NCI-H446 treated with DMSO at 0.1 percent for 48 hours (cell line): ENCODE measurements at places on chromosomes 11 and 22.

GRCh38 chr11:84212468-84213390, 926.6 kb upstream of the CCDC90B start:
- DNase-seq = no peak

GRCh38 chr11:35548925-35549561, 23.6 kb upstream of the PAMR1 start:
- DNase-seq = no peak

GRCh38 chr11:86247608-86248007, 3.1 kb downstream of the EED start:
- no peak for DNase-seq

GRCh38 chr22:43442386-43443151, 30.8 kb downstream of the MPPED1 start:
- no peak for DNase-seq

DNA sequence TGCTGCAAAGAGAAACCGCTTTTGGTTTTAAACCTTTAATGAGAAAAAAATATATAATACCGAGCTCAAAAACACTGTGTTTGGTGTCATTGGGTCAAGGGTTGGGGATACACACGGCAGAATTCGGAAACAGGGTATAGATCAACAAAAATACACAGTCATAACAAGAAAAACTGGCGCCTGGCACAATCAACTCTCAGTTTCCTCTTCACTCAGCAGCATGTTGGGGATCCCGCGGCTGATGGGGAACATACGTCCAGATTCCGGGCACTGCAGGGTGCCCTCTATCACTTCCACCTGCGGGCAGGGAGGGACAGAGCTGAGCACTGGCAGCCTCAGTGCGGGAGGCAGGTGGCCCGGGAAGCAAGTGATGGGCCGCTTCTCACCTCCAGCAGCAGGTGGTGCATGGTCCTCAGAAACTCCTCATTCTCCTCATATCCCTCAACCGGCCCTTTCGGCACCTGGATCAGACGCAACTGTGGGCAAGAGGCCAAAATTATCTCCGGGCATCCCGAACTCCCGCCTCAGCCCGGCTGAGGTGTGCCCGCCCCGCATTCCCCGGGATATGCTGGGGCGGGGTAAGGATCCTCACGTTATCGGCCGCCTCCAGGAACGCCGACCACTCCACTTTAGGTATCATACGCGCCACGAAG, 561 bp downstream of the TRMT112 start:
- DNase-seq = no peak

- DNase-seq = no peak
These were observed 16.5 kb downstream of the WT1 start for GRCh38 chr11:32418836-32419235.

GRCh38 chr22:37822079-37822833, 926 bp upstream of the GALR3 start:
- DNase-seq = no peak

GRCh38 chr11:60265373-60266214, 14.9 kb upstream of the MS4A4A start:
- no peak for DNase-seq

DNA sequence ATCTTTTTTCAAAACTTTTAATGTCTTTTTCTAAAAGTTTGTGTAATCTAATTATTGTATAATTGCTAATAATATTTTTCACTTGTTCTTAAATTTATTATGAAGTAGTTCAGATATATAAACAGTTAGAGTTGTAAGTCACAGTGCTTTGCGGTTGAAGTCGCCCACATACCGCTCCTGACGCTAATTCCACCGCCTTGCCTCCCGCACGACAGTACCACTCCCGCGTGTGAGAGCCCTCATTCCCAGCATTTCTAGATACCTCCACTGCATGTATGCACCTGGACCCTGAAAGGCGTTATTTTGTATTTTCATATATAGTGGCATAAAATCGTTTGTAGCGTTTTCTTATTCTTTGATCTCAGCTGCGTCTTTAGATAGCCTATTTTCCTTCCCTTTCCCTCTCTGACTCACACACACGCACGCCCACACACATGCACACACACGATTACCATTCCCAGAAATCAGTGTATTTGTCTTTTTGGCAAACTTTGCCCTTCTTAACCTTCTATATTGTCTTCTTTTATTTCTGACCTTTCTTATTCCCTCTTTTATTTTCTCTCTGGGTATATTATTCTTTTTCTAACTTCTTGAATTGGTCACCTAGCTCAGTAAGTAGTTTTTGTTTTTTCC, 56.4 kb upstream of the PITPNB start:
- no peak for DNase-seq

GRCh38 chr11:35997902-35998520, 54.1 kb downstream of the LDLRAD3 start:
- DNase-seq = no peak

- DNase-seq = no peak
These were observed 9.5 kb downstream of the OR5P2 start for GRCh38 chr11:7787239-7787638.

- DNase-seq = no peak
These were observed 430.6 kb downstream of the MIAT start for GRCh38 chr22:27088026-27088425.

DNA sequence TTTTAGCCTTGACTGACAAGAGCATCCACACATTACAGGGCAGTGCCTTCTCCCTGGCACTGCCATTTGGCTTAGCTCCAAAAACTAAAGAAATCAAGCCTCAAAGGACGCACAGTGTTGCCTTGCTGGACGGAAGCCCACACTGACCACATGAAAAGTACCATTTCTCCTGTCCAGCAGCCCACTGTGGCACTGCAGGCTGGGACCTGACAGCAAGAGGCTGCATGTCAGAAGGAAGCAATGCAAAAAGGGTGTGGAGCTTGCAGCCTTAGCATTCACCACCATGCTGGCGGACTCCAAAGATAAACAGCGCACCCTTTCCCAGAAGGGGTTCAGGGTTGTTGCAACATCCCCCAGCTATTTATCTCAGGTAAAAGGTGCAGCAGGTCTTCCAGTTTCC, 109.3 kb upstream of the BMAL1 start:
- no peak for DNase-seq

- DNase-seq = no peak
These were observed 40.7 kb downstream of the SHANK2 start for GRCh38 chr11:71211631-71212030.

DNA sequence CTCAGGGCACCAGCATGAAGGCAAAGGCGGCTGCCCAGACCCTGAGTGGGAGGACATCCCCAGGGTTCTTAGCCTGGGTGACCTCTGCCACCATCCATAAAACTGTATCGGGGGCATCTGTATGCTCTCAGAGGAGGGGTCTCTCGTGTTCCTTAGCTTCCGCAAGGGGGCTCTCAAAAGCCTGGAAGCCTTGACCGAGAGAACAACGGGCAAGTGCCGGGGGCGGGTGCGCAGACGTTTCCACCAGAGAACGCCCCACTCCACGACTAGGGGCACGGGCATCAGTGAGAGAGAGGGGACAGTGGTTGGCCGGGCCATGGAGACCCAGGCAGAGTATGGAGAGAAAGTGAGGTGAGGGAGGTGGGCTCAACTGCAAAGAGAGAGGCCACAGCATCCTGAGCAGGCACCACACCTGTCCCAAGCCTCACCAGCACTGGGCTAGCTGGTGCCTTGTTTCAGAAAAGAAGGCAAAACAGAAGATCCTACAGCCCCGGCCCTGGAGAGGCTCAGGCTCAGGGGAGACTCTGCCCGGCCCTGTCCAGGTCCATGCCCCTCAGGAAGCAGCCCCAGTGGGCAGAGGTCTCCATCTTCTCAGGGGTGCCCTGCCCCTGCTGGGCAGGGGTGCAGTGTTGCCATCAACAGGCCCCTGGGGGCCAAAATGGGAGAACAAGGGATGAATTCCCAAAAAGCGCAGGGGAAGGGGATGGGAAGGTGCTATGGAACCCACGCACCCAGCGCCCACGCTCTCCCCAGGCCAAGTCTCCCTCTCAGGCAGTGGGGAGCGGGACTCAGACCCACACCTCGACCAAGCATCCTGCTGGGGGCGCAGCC, 5.9 kb downstream of the TSPAN32 start:
- no peak for DNase-seq

GRCh38 chr11:133705074-133705648, 140.2 kb downstream of the SPATA19 start:
- DNase-seq = no peak

GRCh38 chr11:25981998-25982397, 349.9 kb upstream of the ANO3 start:
- DNase-seq = peak; percentile 7

- no peak for DNase-seq
These were observed 2.6 kb upstream of the UCP3 start for GRCh38 chr11:74011360-74012073.

GRCh38 chr11:92931746-92932422, 37.6 kb upstream of the MTNR1B start:
- no peak for DNase-seq

DNA sequence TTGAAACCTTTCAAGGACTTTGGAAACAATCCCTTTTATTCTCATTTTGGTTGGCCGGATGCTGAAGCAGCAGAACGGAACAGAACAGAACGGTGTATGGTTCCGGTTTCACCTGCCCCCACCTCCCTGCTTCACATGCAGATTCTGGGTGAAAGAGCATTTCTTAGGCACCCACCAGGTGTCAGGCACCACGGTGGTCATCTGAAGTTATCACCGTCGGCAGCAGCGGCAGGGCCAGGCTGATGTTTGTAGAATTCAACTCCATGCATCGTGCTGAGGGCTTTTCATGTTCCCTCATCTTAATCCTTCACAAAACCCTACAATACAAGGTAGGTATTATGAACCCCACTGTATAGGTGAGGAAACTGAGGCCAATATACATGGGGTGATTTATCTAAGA, 13.6 kb upstream of the PHF21B start:
- no peak for DNase-seq

GRCh38 chr11:82720267-82721065, 13.2 kb downstream of the FAM181B start:
- peak; percentile 68 for DNase-seq
